ENCODE measurements at places on chromosomes 5 and 9.

DNA sequence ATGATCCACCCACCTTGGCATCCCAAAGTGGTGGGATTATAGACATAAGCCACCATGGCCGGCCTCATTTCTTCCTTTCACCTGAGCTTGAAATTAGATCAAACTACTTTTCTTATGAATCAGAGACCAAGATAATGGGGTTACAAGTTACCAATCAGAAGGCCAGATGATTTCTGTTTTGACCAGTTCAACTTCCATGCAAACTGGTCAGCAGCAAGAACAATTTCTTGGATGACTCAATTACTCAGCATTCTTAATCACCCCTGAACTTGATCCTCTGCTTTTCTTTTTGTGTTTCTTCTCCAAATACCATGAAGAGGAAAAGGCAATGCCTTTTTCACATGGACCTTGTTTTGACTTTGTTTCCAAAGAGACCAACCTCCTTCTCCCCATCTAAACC lies 10.0 kb upstream of the PLIN2 start:
- no peak for DNase-seq

DNA sequence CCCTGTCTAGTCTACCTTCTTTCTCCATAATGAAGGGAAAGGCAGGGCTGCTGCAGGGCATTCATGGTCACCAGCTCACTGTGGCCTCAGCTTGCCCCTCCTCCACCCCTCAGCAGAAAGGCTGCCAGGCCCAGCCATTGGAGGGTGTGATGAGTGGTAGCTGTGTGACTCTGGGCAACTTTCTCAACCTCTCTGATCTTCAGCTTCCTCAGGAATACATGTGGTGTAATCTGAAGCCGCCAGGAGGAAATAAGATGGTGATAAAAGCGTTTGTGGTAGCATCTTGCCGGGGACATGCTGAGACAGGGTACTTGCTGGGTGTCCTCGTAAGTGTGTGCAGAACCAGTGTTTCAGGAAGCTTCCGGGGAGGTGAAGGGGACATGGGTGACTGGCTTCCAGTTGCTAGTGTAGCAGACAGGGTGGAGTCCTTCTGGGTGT lies 9.8 kb downstream of the CXCL14 start:
- no peak for DNase-seq

- no peak for DNase-seq
These were observed 91.5 kb downstream of the TTLL11 start for GRCh38 chr9:122001491-122002201.

GRCh38 chr9:119877306-119877705 lies 508.1 kb upstream of the BRINP1 start:
- no peak for DNase-seq

- no peak for DNase-seq
These were observed 39.6 kb downstream of the COL5A1 start for GRCh38 chr9:134681061-134681661.

GRCh38 chr9:6409811-6410210 lies 3.2 kb upstream of the UHRF2 start:
- no peak for DNase-seq

- DNase-seq, result no peak
These were observed 153.7 kb downstream of the TLE1 start for GRCh38 chr9:81535542-81536241.

GRCh38 chr9:125549039-125549438 lies 158.0 kb downstream of the MAPKAP1 start:
- no peak for DNase-seq

DNA sequence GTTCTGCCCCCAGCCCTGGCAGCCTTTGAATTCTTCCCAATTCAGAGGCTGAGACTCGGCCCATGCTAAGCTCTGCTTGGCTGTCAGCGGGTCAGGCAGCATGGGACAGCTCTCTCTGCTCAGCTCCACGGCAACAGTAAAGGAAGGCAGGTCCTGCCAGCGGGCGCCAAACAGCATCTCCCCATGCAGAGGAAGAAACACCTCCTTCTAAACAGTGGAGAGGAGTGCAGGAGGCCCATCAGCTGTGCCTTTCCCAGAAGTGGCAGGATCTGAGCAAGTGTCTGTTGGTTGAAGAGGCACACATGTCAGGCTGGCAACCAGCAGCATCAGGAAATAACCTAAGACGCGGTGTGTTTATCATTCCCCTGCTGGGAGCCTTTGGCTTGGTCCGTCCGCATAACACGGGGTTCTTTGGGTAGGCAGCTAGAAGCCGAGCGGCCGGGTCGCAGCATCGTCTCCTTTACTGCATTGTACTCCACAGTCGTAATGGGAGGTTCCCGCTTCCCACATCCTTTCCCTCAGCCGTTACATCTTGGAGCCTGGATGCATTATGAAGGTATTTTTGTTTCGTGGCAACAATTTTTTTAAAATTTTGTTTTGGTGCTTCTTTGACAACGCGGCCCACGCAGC lies 42.7 kb upstream of the NCS1 start:
- DNase-seq, result peak; percentile 42

GRCh38 chr9:85225180-85225579 lies 516.6 kb downstream of the AGTPBP1 start:
- no peak for DNase-seq

- DNase-seq, result no peak
These were observed 86.4 kb downstream of the NR3C1 start for GRCh38 chr5:143316844-143317631.

DNA sequence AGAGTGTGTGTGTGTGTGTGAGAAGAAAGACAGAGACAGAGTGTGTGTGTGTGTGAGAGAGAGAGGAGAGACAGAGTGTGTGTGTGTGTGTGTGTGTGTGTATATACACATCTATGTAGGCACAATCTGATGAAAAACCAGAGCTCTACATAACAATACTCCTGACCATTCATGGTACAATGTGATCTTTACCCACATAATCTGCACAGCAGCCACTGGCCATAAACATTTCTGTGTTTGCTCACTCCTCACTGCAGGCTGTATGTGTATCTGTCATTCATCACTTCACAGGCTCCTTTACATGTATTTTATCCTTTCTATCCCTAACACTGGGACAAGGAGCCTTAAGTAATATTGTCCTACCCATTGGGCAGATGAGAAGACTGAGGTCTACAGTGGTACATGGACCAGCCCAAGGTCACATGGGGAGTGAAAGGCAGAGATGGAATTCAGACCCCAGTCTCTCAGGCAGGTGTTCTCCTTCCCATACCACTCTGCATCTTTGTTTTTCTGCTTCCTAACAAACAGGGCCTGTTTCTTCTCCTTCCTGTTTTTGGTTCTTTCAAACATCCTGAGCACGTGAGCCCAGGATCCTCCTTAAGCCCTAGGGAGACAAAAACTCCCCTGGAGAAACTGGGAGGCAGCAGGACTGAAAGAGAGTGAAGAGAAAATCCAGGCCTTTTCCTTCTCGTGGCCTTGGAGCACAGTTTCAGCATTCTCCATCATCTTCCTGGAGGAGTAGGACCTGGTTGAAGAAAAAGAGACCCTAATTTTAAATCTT lies 201.7 kb upstream of the MSX2 start:
- DNase-seq, result no peak

GRCh38 chr9:97299809-97300414 lies 7.5 kb upstream of the CCDC180 start:
- no peak for DNase-seq

- no peak for DNase-seq
These were observed 20.7 kb downstream of the OSMR start for GRCh38 chr5:38866362-38867031.

GRCh38 chr5:81151546-81151945 lies 81.6 kb upstream of the CKMT2 start:
- DNase-seq, result no peak

DNA sequence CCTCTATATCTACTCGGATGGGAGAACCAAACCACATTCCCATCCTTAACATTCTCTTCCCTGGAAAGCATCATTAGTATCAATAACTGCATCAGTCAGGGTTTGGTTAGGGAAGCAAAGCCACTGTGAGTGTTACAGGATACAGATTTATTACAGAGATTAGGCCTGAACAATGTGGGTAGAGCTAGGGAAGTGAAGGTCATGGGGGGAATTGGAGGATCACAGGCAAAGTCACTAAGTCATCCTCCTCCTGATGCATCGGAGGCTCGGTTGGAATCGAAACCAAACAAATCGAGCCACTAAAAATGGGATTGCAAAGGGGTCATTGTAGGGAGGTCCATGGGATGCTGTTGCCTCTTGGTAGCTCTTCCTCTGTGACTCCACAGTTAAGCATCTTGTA lies 61.8 kb upstream of the ZBTB43 start:
- no peak for DNase-seq

GRCh38 chr9:3008091-3008490 lies 164.2 kb upstream of the PUM3 start:
- no peak for DNase-seq

GRCh38 chr5:160545832-160546231 lies 124.2 kb downstream of the PTTG1 start:
- DNase-seq, result no peak

- no peak for DNase-seq
These were observed 126.1 kb upstream of the TBC1D2 start for GRCh38 chr9:98381311-98382103.

GRCh38 chr5:65366655-65367054 lies 115.1 kb downstream of the ADAMTS6 start:
- no peak for DNase-seq

- no peak for DNase-seq
These were observed 67.2 kb upstream of the FSTL4 start for GRCh38 chr5:133679534-133679933.

DNA sequence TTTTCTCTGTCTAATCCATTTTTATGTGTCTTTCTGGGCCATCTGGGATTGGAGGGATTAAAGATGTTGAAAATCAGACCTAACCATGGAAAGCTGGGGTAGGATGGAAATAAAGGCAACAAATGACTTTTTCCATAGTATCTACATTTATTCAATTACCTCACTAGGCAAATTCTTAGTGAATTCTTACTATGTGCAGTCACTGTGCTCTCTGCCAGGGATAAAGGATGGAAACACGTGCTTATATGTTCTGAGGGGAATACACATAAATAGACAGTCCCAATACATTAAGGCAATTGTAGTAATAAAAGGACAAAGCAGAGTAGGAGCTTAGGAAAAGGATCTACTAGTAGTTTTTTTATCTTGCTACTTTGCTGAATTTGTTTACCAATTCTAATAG lies 214.2 kb downstream of the PRR16 start:
- DNase-seq, result no peak

- DNase-seq, result no peak
These were observed 14.6 kb downstream of the SMARCA2 start for GRCh38 chr9:2029666-2030170.

GRCh38 chr5:78275998-78276543 lies 18.4 kb downstream of the AP3B1 start:
- DNase-seq, result no peak

- no peak for DNase-seq
These were observed 46.9 kb downstream of the TSSK1B start for GRCh38 chr5:113387844-113388243.

- DNase-seq, result no peak
These were observed 213.5 kb upstream of the TARS1 start for GRCh38 chr5:33227247-33227646.

- DNase-seq, result no peak
These were observed 424.2 kb upstream of the GRIA1 start for GRCh38 chr5:153066281-153066680.

GRCh38 chr9:128927731-128928411 lies 7.1 kb downstream of the PHYHD1 start:
- DNase-seq, result peak; percentile 90

- no peak for DNase-seq
These were observed 87.3 kb downstream of the PRDM6 start for GRCh38 chr5:123176224-123176937.

- DNase-seq, result no peak
These were observed 160.7 kb downstream of the TMEM38B start for GRCh38 chr9:105854783-105855724.

GRCh38 chr9:68640421-68641089 lies 64.5 kb upstream of the PIP5K1B start:
- DNase-seq, result no peak

DNA sequence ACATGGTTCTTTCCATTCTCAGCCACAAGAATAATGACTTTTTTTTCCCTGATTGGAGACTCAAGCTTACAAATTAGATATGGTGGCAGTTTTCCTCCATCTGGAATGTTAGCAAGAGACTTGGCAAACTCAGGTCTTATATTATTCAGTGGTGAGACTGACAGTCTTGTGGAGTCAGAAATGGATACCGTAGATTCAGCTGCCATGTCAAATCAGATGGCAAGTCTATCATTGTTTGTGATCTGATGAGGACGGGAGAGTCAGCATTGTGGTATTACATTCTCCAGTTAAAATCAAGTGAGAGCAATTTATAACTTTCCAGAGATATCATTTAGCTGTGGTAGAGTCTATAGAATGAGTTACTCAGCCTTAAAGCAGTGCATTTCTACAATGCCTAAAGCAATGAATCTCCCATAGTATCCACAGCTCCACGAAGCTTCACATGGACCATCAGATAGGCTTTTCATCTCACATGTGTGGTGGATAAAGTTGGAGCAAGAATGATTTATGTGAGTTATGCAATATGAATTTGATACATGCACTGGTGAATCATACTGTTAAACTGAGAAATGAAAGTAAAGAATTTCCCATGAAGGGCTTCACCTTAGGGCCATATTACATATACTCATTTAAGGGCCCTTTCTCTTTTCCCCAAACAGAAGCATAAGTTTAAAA lies 430.6 kb downstream of the ZNF608 start:
- DNase-seq, result no peak

DNA sequence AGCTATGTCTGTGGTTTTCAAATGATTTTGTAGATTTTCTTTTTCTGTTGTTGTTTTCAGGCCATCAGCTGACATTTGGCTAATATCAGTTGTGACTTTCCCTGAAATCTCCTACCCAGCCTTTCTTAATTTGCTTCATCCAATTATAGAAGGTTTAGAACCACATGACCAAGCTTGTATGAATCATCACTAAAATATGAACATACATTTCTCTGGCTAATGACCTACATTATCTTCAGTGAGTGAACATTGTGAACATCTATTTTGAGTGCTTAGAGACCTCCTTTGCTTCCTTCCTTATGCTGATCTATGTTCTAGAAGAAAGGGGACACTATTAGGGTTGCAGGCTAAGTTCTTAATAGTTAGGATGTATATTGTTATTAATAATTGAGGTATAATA lies 532.5 kb downstream of the RAB3C start:
- DNase-seq, result no peak

DNA sequence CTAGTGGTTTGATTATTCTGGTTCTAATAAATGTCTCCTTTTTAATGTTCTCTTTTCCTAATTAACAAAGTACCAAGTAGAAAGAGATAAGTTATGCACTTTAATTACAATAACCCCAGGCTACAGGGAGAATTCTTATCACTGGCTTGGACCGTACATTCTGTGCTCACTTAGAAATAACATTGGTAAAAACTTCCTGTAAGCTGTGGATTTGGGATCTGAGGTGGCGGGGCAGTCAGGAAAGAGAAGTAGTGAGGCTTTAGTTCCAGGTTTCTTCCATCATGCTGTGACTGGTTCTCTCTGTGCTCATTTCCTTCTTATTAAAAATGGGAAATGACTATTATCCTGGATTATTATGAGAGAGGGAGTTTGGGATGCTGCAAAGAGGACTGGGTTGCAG lies 142.0 kb downstream of the EGFLAM start:
- DNase-seq, result no peak

GRCh38 chr5:181182651-181183050 lies 22.3 kb downstream of the TRIM7 start:
- DNase-seq, result no peak

GRCh38 chr5:38715696-38716095 lies 130.1 kb upstream of the OSMR start:
- DNase-seq, result peak; percentile 15

All from posterior cingulate gyrus (tissue), 11 donors.